Neural crest cell (in vitro differentiated cells): ENCODE measurements at places on chromosomes 1 and 21.

DNA sequence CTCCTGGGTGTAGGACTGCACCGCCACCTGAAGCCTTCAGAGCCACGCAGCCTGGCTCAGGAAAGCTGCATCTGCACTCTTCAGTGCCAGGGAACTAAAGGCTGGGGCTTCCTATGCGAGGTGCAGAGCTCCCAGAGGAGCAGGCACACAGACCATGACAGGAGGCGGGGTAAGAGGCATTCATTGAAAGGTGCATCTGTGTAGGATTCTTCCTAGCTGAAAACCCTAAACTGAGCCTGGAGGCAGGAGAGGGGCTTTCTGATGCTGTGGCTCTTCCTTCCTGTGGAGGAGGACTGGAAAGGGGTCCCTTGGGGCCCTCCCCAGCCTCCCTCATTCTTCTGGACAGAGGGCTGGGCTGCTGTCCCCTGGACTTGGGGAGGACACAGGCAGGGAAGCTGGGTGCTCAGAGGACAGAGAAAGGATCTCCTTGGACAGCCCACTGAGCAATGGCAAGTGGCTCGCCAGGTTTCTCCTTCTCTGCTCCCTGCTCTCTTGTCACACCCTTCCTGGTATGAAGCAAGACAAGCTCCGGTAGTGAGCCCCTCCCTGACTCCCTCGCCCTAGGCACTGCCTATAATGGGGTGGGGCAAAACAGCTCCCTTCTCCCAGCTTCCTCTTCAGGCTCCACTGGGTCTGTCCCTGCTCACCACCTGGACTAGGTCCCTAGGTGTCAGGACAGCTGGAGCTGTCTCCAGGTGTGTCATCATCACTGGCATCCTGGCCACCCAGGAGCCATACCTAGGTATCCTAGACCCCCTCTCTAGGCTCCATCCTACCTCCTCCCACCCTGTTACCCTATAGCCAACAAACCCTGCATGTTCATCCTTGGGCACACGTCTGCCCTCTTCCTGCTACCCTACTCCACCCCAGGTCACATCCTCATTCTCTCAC, 20.0 kb downstream of the S100A6 start:
- no peak for DNase-seq

- no peak for DNase-seq
These were observed 546.2 kb upstream of the ADGRL2 start for GRCh38 chr1:81254560-81254959.

GRCh38 chr1:85617633-85618100, 37.1 kb downstream of the CCN1 start:
- DNase-seq: no peak

DNA sequence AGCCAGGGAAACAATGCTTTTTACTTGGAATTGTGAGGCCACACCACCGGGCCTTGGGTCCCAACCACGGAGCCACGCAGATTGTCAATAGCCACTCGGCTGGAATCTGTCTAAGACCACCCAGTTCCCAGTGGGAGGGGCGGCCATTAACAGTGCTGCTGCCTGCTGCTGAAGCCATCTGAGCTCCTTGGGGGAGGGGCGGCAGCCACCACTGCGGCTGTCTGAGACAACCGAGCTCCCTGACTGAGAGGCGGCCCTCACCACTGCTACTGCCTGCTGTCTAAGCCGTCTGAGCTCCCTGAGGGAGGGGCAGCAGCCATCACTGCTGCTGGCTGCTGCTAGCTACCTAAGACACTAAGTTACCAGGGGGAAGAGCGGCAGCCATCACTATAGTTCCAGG, 64.3 kb downstream of the DMRTA2 start:
- DNase-seq: no peak

- DNase-seq: no peak
These were observed 160.0 kb downstream of the SEC16B start for GRCh38 chr1:177809819-177810218.

- DNase-seq: no peak
These were observed 9.8 kb upstream of the SLC30A1 start for GRCh38 chr1:211588711-211589110.

DNA sequence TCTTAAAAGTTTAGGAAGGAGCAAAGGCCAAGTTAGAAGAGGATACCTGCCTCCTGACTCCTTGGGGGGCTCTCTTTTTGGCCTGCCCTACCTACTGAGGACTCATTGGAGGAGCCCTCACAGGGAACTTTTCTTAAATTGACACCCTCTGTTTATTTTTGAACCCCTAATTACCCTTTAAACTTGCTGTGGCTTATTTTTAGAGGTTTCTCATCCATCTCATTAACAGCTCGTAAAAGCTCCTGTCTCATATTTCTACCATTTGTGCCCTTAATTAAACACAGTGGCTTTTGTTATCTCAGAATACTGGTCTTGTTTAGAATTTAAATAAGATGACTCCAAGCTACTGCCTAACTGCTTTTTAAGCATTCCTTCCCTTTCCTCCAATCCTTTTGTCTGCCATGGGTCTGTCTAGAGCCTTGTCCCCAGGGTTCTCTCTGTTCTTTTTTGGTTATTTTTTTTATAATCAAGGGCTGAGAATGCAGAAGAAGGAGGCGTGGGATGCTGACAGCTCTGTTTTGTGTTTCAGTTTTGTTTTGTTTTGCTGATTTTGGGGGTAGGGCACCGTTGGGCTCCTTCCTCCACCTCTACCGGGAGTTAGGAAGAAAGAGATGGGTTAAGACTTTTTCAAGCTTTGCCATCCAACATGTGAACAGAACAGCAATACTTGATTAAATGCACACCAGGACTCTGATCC, 78.0 kb downstream of the SYT6 start:
- no peak for DNase-seq

GRCh38 chr1:116878804-116879477, 30.8 kb upstream of the PTGFRN start:
- peak; percentile 7 for DNase-seq

- DNase-seq: no peak
These were observed 17.6 kb downstream of the NOS1AP start for GRCh38 chr1:162087111-162087510.

DNA sequence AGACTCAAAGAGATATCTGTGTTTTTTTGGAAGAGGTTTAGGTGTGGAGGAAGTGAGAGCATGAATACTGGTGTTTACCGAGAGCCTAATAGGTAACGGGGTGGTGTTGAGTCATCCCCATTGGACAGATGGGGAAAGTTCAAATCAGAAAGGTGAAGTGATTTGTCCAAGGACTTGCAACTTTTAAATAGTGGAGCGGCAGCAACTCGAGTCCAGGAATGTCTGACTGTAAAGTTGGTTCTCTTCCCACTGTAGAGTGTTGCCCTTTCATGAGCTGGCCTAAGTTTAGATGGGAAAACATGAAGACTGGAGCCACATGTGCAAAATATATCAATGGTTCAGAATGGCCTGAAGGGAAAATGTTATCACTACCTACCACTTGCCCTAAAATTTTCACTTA, 125.7 kb downstream of the LYPLAL1 start:
- DNase-seq: no peak

DNA sequence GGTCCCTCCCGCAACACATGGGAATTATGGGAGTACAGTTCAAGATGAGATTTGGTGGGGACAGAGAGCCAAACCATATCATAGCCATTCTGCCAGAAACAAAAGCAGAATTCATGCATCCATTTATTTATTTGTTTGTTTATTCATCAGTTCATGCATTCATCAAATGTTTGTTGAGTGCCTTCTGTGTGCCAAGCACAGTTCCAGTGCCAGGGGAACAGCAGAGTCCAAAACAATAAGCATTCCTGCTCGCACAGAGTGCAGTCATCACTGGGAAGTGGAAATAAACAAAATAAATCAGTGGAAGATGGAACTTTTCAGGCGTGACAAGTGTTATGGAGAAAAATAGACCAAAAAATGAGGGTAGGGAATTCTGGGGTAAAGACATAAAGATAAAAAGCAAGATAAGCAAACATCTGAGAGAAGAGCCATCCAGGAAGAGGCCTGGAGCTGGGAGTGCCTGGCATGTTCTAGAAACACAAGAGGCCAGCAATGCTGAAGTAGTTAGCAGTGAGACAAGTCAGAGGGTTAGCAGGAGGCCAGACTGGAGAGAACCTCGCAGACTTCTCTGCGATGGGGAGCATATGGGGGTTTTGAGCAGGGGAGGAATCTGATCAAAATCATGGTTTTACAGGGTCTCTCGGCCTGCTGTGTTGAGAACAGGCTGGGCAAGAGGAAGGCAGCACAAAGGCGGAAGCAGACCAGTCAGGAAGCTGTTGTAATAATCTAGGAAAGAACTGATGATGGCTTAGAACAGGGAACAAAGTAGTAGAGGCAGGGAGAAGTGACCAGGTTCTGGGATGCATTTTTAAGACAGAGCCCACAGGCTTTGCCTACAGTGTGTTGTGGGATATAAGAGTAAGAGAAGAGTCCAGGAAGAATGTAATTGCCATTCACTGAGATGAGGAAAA, 113.2 kb downstream of the GLUL start:
- DNase-seq: no peak

GRCh38 chr1:106754957-106755356, 301.5 kb upstream of the PRMT6 start:
- no peak for DNase-seq

- DNase-seq: no peak
These were observed 5.6 kb downstream of the COL6A1 start for GRCh38 chr21:45987121-45987711.

DNA sequence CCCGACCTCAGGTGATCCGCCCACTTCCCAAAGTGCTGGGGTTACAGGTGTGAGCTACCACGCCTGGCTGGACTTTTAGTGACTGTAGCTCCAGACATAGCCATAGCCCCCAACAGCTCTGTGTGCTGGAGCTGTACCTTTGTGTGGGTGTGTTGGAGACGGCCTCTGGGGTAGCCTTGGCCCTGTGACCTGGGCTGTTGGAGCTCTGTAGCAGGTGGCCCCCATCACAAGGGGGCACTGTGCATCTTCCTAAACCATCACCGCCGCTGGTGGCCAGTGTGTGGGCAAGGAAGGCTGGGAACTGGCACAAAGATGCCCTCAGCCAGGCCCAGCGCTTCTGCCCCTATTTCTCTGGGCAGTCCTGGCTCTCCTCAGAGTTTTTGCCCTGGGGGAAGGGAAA, 38.4 kb upstream of the FOXO6 start:
- DNase-seq: no peak

- no peak for DNase-seq
These were observed 2.5 kb upstream of the RCSD1 start for GRCh38 chr1:167627615-167627864.

DNA sequence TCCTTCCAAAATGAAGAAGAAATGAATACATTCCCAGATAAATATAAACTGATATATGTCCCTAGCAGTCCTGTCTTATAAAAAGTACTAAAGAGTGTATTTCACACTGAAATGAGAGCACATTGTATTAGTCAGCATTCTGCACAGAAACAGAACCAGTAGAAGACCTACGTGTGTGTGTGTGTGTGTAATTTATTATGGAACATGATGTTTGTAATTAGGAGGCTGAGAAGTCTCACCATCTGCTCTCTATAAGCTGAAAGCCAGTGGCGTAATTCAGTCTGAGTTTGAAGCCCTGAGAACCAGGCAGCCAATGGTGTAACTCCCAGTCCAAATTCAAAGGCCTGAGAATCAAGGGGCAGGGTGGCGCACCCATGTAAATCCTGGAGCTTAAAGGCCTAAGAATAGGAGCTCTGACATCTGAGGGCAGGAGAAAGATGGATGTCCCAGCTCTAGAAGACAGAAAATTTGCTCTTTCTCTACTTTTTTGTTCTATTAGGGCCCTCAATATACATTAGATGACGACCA, 146.5 kb upstream of the LYPLAL1 start:
- no peak for DNase-seq

GRCh38 chr1:237324226-237324625, 282.2 kb downstream of the RYR2 start:
- DNase-seq: no peak

GRCh38 chr1:242128951-242129502, 130.1 kb upstream of the MAP1LC3C start:
- no peak for DNase-seq

- DNase-seq: no peak
These were observed 42.0 kb downstream of the COLGALT2 start for GRCh38 chr1:183995322-183996039.

GRCh38 chr1:159594625-159595405, 7.2 kb downstream of the APCS start:
- no peak for DNase-seq

- no peak for DNase-seq
These were observed 37.4 kb downstream of the MAP3K21 start for GRCh38 chr1:233364695-233365539.

- DNase-seq: no peak
These were observed 1.5 kb downstream of the TRNP1 start for GRCh38 chr1:26994787-26995517.

- no peak for DNase-seq
These were observed 197.0 kb upstream of the EDN2 start for GRCh38 chr1:41681331-41682098.

DNA sequence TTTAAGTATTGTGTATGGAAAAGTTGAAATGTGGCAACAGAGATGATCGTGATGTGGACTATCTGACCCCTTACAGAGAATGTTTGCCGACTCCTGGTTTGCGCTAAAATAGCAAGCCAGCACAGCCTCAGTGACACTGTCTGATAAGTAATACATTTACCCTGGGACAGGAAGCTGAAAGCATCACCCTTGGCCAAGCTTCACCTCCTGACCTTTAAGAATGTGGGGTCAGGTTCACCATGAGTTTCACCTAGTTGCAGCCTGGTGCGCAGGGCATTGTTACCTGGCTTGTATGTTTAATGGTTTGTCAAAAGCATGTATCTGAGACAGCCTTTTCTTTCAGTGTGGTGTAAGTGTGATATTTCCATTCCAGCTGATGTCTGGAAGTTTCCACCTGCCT, 29.2 kb downstream of the TRAF5 start:
- DNase-seq: no peak

DNA sequence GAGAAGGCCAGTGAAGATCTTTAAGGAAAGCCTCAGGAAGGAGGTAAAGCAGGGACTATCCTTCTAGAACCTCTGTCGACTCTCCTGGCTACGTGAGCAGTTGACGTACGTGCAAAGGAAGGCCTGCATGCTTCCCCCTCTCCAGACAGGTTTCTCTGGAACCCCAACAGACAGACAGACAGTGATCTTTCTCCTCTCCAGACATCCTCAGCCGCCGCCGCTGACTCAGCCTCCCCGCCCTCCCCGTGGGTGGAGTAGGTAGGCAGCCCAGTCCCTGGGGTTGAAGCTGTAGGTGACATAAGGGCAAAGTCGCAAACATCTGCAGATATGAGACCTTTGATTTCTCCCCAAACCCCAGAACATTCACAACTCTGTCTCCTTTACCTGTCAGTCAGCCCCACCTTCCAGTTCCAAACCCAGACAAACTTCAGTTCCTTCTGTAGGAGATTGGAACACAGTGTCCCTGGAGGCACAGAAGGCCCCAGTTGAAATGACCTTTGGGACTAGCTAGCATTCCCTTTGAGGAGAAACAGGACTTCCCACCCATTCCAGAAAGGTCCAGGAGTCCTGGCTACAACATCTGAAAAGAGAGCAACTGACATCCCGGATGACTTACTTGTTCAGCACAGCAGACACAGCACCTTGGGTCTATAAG, 146.0 kb upstream of the JUN start:
- no peak for DNase-seq

GRCh38 chr1:236064674-236065508, at the start of gene NID1:
Gene NID1, minus strand, starts transcription at chr1:236065090. Its CDS starts 11 bp downstream, at chr1:236065079.
- peak; percentile 71 for DNase-seq

DNA sequence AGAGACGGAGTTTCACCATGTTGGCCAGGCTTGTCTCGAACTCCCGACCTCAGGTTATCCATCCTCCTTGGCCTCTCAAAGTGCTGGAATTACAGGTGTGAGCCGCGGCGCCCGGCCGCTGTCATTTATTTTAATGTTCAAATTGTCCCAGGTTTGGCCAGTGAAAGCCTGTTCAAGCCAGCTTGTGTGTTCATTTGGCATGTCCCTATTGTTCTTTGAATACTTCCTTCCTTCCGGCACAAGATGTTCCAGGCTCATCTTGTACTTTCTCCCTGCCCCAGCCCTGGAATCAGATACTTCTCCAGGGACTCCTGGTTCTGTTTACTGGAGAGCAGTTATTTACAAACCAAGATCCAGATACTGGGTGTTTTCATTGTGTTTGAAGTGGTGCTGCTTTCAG, 37.0 kb downstream of the ZBTB8B start:
- DNase-seq: no peak
